ENCODE measurements at places on chromosomes 2 and 18.

DNA sequence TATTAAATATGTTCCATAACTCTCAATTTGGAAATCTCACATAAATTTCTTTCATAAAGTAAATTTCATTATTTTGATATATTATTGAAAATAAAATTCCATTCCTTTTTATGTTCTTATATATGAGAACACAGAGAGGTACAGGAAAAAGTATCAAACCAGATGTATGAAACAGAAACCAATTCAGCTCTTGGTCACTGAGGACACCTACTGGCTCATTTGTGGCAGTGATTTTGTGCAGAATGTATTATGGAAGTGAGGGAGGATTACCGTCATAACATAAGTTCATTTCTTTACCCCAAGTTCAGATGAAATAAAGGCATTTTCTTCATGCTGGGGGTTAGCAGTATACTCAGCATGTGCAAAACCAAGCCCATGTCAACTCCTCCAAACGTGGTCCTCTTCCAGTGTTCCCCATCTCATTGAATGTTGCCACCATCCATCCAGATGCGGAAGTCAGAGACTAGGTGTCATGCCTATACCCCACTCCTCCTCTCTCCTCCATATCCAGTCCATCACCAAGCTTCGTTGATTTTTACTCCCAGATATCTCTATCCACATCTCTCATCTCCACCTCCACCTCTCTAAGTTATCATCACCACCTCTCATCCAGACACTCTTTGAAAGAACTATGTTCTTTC, 41.7 kb upstream of the MALL start:
- peak; percentile 9 for DNase-seq

DNA sequence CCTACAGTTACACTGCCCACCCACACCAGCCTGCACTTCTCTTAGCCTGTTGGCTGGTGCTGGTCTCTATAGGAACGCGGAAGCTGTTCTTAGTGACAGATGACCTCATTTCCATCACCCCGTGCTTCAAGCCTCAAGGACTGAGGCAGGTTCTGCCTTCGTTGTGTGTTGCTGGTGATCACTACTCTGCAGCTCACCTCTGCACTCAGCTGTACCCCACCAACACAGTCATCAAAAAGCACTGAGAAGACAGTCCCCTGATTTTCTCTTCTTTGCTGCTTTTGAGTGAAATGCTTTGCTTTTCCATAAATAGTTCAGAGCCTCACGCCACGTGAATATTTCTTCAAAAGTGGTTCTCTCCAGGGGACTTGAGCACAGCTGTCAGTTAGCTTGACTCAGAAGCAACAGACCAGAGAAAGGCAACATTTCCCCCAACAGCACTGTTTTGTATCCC, 225.7 kb upstream of the CCDC150 start:
- no peak for DNase-seq

GRCh38 chr2:212913640-212914306, 237.6 kb downstream of the IKZF2 start:
- DNase-seq: no peak

DNA sequence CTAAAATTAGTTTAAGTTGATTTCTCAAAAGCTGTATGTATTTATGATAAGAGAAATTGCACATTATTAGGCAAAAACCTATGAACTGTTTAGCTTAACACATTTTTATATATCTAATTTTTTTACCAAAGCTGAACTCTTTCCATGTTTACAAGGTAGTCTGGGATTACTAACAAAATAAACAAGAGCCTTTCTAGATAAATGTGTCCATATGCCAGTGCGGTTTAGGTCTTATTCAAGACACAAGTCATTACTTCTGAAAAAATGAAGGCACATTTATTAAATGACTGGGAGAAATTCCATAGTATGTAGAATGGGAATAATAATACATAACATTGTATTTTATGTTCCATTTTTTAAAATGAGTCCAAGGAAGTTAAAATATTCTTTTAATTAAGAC, 82.0 kb downstream of the DPP4 start:
- DNase-seq: no peak

DNA sequence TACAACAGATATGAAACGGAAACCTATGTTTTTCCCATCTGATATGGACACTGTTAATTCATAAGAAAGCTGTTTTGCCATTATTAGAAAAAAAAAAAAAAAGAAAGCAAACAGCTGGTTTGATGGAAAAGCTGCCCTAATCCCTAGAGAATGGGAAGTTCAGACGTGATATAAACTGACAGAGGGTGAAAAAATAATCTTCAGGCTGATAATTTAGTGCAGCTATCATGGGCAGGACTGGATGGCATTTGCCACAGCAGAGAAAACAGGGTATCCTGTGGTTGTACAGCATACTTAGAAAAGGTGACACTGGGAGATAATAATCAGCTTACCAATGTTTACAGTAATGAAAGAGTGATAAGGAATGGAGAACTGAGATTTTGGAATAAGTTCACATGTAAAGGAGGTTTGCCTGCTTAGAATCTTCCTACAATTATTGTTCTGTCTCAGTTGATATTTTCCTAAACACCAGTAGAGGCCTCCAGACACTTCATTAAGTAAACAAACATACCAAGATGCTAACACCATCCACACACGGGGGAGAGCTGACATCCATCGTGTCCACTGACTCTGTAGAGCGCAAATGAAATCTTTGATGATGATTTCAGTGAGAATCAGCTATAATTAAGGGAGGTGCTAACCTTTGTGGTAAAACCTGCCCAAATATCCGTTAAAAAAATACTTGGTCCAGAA, 211.6 kb upstream of the MMADHC start:
- no peak for DNase-seq

- no peak for DNase-seq
Measured at GRCh38 chr18:7684966-7685365, 117.8 kb downstream of the PTPRM start.

DNA sequence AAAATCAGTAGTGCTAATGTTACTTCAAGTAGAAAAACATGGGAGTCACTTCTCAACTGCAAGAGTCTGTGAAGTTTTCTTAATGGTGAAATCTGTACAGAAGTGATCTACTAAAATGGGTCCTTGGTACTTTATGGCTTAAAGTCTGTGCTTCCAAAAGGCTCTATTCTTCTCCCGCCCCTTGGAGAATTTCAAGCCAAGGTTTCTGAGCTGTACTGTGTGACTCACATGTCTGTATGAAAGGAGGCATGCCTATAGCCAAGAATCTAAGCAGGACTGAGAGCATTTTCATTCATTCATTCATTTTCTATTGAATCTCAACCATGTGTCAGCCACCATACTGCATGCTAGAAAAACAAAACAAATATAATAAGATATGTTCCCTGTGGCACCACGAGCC, 19.8 kb upstream of the DDX18 start:
- no peak for DNase-seq
